ENCODE measurements at places on chromosomes 5 and 9.

DNA sequence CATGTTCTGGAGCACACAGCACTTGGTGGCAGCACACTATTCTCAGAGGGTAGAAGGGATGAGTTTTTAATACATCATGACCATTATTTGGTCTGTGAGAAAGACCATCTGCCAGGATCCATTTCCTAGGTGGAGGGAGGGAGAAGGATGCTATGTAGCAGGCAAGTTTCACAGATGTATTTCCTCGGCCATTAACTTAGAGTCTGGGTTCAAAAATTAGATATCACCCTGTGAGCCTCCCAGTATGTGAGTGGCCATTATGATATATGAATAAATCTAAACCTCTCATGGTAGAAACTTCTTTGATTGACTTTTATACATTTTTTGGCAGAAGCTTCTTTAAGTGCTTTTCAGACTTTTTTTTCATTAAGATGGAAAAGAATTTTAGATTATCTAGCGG, 133.9 kb downstream of the SREK1 start:
- H3K36me3 ChIP-seq: no peaks in the 10 kb centered on the region
- no peaks in the 10 kb centered on the region for H3K4me1 ChIP-seq
- DNase-seq: no peak
- no peaks in the 10 kb centered on the region for H3K27me3 ChIP-seq
- H3K27ac ChIP-seq: no peak overlapping the region

DNA sequence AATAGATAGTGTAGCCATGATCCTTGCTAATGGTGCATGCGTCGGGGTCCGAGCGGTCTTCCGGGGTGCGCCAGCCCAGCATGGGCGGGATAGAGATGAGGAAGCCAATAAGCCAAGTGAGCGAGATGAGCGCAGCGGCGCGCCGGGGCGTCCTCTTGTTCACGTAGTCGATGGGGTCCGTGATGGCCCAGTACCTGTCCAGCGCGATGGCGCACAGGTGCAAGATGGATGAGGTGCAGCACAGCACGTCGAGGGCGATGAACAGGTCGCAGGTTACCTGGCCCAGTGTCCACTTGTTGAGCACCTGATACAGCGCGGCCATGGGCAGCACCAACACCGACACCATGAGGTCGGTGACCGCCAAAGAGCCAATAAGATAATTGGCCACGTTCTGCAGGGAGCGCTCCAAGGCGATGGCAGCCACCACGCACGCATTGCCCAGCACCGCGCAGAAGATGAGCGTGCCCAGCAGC, 1.1 kb downstream of the HTR1A start:
- peaks cover 6% of the 10 kb centered on the region for H3K4me1 ChIP-seq
- H3K27ac ChIP-seq: no peak overlapping the region
- H3K4me3 ChIP-seq: peak overlapping the region; percentile 34
- DNase-seq: no peak
- H3K27me3 ChIP-seq: peaks cover 3% of the 10 kb centered on the region

- no peak overlapping the region for H3K4me3 ChIP-seq
- no peak overlapping the region for H3K27ac ChIP-seq
- no peaks in the 10 kb centered on the region for H3K36me3 ChIP-seq
- H3K4me1 ChIP-seq: no peaks in the 10 kb centered on the region
- no peak for DNase-seq
Observed at GRCh38 chr9:93100276-93100636, 4.2 kb downstream of the CARD19 start.

GRCh38 chr9:75718677-75719076, 171.8 kb upstream of the PCSK5 start:
- no peak overlapping the region for H3K27ac ChIP-seq
- H3K27me3 ChIP-seq: no peaks in the 10 kb centered on the region
- no peaks in the 10 kb centered on the region for H3K36me3 ChIP-seq
- no peak for DNase-seq

DNA sequence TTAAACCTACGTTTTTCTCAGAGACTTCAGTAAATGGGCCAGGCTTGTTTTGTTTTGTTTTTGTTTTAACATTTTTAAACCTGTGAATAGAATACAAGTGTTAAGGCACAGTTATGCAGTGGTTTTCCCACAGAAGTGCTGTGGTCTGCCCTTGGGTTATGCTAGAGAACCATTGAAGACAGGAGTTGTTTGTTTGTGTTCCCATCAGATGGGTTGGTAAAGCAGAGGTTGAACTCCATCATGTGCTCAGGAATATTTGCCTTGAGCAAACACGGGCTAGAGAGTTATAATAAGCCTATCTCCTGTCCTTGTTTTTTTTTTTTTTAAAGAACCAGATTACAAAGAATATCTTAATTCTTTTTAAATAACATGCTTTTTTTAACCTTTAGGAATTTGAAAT, 28.5 kb downstream of the RHOBTB3 start:
- no peak for DNase-seq
- no peaks in the 10 kb centered on the region for H3K4me1 ChIP-seq
- H3K27me3 ChIP-seq: no peaks in the 10 kb centered on the region
- no peaks in the 10 kb centered on the region for H3K36me3 ChIP-seq
- H3K27ac ChIP-seq: no peak overlapping the region
- no peak overlapping the region for H3K4me3 ChIP-seq

DNA sequence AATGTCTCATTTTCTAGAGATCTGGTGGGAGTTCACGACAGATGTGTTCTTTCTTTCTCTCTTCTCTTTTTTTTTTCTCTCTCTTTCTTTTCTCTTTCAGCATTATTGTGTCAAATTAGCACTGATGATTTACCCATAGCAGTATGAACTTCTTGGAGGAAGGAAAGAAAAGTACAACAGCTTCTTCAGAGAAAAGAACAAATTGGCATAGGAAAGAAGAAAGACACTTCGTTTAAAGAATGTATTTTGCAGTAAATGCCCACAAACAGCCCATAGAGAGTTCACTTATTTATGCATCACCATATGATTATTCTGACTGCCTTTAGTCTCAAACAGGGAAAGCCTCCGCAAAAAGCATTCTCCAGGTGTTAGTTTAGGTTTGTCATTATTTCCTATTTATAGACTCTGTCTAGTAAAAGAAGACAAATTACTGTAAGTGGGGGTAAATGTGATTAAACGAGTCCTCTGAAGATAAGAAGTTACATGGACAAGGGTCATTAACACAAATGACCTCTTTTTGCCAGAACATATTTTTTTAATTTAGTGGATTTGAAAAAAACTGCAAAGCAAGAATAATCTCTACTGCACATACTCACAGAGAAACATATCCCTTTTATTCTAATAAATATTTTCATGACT, 68.0 kb downstream of the POU5F2 start:
- no peak for DNase-seq
- H3K4me3 ChIP-seq: no peak overlapping the region
- H3K27me3 ChIP-seq: no peaks in the 10 kb centered on the region
- H3K4me1 ChIP-seq: peaks cover 1% of the 10 kb centered on the region
- H3K27ac ChIP-seq: no peak overlapping the region

DNA sequence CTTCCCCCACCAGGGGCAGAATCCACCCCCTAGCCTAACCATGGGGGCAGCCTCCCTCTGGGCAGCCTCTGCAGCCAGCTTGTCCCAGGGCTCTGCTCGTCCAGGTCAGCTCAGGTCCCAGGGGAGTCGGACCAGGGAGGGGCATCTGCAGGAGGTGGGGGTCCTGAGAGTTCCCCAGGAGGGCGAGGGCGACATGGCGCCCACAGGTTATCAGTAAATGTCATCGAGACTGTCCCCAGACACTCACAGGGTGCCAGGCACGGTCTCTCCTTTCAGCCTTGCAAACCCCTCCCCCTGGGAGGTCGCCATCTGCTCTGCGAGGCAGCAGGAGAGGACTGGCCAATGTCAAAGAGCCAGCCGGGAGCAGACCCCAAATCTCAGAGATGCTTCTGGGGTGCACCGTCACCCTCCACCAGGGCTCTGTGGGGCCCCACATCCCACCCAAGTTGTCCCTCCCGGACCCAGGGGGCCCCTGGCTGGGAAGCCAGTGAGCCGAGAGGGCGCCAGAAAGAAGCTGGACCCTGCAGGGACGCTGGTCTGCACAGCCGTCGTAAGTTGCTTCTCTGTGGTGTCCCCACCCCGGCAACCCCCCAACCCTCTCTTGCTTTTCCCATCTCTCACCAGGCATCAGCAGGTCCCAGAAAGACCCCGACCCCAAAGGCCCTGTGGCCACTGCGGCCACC, 69.3 kb downstream of the NTNG2 start:
- H3K36me3 ChIP-seq: no peaks in the 10 kb centered on the region
- no peak overlapping the region for H3K27ac ChIP-seq
- no peaks in the 10 kb centered on the region for H3K27me3 ChIP-seq
- DNase-seq: no peak

GRCh38 chr5:160565376-160565775, 143.7 kb downstream of the PTTG1 start:
- H3K4me3 ChIP-seq: no peak overlapping the region
- H3K27me3 ChIP-seq: no peaks in the 10 kb centered on the region
- no peaks in the 10 kb centered on the region for H3K36me3 ChIP-seq

DNA sequence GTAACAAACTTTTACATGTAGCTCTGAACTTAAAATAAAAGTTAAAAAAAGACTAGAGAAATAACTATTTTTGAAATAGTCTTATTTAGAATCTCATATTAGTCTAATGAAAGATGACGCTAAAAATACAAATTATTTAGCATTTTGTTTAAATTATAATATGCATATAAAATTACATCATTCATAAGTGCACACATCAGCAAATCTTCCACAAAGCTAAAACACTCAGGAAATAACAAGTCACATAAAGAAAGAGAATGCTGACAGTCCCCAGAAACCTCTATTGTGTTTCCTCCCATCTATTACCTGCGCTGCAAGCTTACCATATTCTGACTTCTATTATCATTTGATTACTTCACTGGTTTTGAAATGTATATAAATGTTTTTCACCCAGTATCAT, 986.9 kb upstream of the SEMA6A start:
- no peaks in the 10 kb centered on the region for H3K27me3 ChIP-seq
- no peaks in the 10 kb centered on the region for H3K36me3 ChIP-seq
- no peak for DNase-seq
- no peaks in the 10 kb centered on the region for H3K4me1 ChIP-seq
- H3K4me3 ChIP-seq: no peak overlapping the region

GRCh38 chr5:607541-608428, 4.4 kb upstream of the CEP72 start:
- H3K4me1 ChIP-seq: no peaks in the 10 kb centered on the region
- H3K36me3 ChIP-seq: no peaks in the 10 kb centered on the region
- no peak overlapping the region for H3K4me3 ChIP-seq
- H3K27me3 ChIP-seq: no peaks in the 10 kb centered on the region
- no peak overlapping the region for H3K27ac ChIP-seq

- no peak overlapping the region for H3K4me3 ChIP-seq
- no peak overlapping the region for H3K27ac ChIP-seq
- H3K4me1 ChIP-seq: peaks cover 3% of the 10 kb centered on the region
- no peak for DNase-seq
Observed at GRCh38 chr5:147887930-147888329, 9.4 kb downstream of the SCGB3A2 start.

GRCh38 chr9:129383561-129384490, 205.8 kb upstream of the IER5L start:
- no peaks in the 10 kb centered on the region for H3K27me3 ChIP-seq
- H3K36me3 ChIP-seq: no peaks in the 10 kb centered on the region
- peak overlapping the region; percentile 41 for H3K4me3 ChIP-seq
- peaks cover 8% of the 10 kb centered on the region for H3K4me1 ChIP-seq
- no peak for DNase-seq

DNA sequence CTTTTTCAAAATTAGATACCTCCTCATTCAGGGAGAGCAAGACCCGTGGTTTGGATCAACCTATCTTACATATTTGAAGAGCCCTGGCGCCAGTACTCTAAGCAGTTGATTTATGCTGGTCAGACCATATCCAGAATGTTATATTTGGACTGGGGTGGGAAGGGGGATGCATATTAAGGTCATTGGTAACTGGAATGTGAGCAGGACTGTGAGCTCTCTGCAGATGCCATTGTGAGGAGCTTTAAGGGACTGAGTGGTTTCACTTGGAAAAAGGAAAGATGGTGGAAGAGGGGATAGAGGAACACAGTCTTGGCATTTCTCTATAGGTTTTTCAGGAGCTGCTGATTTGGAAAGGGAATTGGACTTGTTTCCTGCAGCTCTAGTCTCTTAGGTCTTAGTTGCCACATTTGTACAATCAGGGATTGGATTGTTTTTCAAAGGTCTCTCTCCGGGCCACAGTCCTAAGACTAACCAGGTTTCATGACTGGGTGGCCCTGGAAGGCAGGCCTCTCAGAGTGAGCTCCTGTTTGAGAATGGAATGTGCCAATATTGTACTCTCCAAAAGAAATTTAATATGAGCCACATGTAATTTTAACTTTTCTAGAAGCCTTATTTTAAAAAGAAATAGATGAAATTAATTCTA, 25.8 kb upstream of the F2R start:
- no peaks in the 10 kb centered on the region for H3K36me3 ChIP-seq
- no peak overlapping the region for H3K4me3 ChIP-seq
- no peaks in the 10 kb centered on the region for H3K27me3 ChIP-seq
- H3K4me1 ChIP-seq: no peaks in the 10 kb centered on the region

DNA sequence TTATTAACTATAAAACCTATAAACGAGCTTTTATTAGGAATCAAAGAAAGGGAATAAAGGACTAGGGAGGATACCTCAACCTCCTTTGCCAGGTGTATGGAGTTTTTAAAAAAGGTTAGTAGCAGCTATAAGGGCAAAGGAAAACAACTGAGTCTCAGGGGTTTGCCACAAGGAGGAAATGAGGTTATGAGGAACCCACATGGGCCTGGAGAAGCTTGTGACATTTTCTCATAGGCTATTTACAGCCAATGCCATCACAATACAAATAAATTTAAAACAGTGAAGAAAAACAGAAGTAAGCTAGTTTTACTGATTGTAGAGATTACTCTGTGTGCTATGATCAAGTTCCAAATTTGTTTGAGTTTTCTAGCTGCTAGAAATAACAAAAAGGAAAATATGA, 92.6 kb downstream of the CDKN2A start:
- DNase-seq: no peak
- H3K4me1 ChIP-seq: no peaks in the 10 kb centered on the region
- no peak overlapping the region for H3K27ac ChIP-seq
- H3K36me3 ChIP-seq: no peaks in the 10 kb centered on the region
- H3K4me3 ChIP-seq: no peak overlapping the region

DNA sequence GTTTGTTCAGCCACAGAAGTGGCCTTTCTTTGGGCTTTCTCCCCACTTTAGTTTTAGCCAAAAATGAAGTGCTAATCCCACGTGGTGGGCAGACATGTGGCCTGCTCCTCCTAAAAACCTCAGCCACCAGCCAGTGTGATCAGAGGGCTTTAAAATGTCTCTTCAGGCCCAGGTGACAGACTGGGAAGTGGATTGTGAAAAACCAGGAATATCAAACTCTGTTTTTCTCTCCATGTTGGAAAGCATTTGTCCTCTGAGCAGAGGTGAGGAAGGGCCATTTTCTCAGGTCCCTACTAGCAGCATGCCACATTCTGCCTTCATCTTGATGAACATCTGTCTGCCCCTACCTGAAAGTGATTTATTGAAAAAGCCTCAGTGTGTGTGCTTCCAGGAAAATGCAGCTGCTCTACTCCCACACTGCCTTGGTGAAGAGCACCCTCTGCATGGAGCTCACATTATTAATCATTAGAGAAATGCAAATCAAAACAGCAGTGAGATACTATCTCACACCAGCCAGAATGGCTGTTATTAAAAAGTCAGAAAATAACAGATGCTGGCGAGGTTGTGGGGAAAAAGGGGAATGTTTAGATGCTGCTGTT, 181.2 kb upstream of the DMAC1 start:
- no peaks in the 10 kb centered on the region for H3K27me3 ChIP-seq
- DNase-seq: no peak
- no peaks in the 10 kb centered on the region for H3K36me3 ChIP-seq

GRCh38 chr5:132688536-132689339, 14.9 kb downstream of the IL4 start:
- DNase-seq: no peak
- H3K27me3 ChIP-seq: no peaks in the 10 kb centered on the region
- no peaks in the 10 kb centered on the region for H3K36me3 ChIP-seq
- no peak overlapping the region for H3K4me3 ChIP-seq

Data from iPS DF 6.9 (cell line).